ENCODE measurements at places on chromosomes 7 and 10.

- no peak overlapping the region for H3K4me3 ChIP-seq
- no peaks in the 10 kb centered on the region for H3K27me3 ChIP-seq
- no peak overlapping the region for H3K27ac ChIP-seq
- no peaks in the 10 kb centered on the region for H3K36me3 ChIP-seq
- no peaks in the 10 kb centered on the region for H3K4me1 ChIP-seq
Observed at GRCh38 chr10:77116904-77117303, 520.7 kb downstream of the KCNMA1 start.

GRCh38 chr10:119233123-119233820, 25.9 kb downstream of the GRK5 start:
- H3K27me3 ChIP-seq = no peaks in the 10 kb centered on the region
- no peak for DNase-seq
- peak overlapping the region; percentile 10 for H3K27ac ChIP-seq
- no peak overlapping the region for H3K4me3 ChIP-seq
- H3K36me3 ChIP-seq = no peaks in the 10 kb centered on the region
- H3K4me1 ChIP-seq = peaks cover 38% of the 10 kb centered on the region

DNA sequence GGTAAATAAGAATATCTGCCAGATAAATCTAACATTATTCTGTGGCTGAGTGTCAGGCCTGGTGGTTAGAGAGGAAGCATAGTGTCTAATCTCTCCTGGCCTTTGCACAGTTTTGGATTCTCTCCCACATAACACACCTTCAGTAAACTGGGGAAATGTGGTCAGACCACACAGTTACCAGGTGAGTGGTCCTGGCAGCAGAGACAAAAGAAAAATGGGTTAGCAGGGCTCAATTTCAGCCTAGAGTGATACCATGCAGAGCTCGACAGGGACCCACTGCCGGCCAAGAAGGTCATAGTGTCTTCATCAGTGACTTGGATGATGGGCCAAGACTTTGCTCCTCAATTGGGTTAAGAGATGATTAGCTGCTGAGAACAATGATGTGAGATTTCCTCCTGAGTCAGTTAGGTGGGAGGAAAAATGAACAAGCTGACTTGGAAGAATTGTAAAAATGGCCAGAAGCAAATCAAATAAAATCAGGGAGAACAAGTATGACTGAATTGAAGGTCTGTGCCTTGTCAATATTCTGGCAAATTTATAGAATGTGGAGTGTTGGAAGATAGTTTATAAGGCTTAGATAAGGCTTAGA, 69.2 kb upstream of the EFCAB10 start:
- no peak overlapping the region for H3K27ac ChIP-seq
- no peak for DNase-seq
- H3K36me3 ChIP-seq = peaks cover 8% of the 10 kb centered on the region
- no peak overlapping the region for H3K4me3 ChIP-seq
- peaks cover 8% of the 10 kb centered on the region for H3K4me1 ChIP-seq

DNA sequence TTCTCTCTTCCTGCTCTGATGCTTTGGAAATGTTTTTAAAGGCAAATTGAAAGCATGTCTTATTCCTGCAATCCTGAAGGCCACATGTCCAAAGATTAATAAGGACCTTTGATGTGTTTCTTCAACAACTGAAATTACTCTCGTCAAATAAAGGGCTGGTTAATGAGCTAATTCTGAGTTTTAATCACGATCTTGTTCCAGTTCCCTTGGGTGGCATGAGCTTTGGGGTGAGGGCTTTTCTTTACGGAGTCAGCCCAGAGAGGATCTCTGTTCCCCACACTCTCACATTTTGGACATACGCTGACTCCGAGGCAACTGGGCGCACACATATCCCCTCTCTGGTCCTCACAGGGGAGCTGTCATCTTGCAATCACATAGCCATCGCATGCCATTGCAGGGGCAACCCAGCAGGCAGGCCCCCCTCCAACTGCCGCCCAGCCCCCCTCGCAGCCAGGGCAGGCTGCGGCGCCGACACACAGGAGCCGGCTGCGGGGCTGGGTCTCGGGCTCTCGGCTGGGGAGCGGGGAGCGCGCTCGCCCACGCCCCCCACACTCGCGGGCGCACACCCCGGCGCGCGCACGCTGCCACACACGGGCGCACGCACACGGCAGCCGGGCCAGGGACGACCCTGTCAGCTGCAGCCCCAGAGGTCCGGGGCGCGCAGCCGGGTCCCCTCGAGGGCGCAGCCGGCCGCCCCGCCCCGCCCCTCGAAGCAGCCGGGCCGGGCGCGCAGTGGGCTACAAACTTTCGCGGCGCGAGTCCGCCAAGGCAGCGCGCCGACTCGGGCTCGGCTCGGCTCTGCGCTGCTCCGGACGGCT, at the start of gene GDF10:
GDF10 (plus strand) TSS at position 587 of the 818 bp plus-strand sequence. CDS start 455 bp downstream, outside the sequence.
- H3K27me3 ChIP-seq = peaks cover 52% of the 10 kb centered on the region
- H3K36me3 ChIP-seq = no peaks in the 10 kb centered on the region
- no peak within 1 kb of the TSS for H3K27ac ChIP-seq
- peak within 1 kb of the TSS; percentile 33 for H3K4me3 ChIP-seq

- H3K27me3 ChIP-seq = peaks cover under 1% of the 10 kb centered on the region
- no peak overlapping the region for H3K4me3 ChIP-seq
- no peak for DNase-seq
- H3K4me1 ChIP-seq = peaks cover 6% of the 10 kb centered on the region
- H3K27ac ChIP-seq = no peak overlapping the region
Observed at GRCh38 chr10:70894416-70894815, 6.1 kb upstream of the PCBD1 start.

- H3K27ac ChIP-seq = no peak overlapping the region
- no peaks in the 10 kb centered on the region for H3K4me1 ChIP-seq
- H3K4me3 ChIP-seq = no peak overlapping the region
- no peaks in the 10 kb centered on the region for H3K27me3 ChIP-seq
Observed at GRCh38 chr7:131040467-131040932, 287.2 kb upstream of the MKLN1 start.

DNA sequence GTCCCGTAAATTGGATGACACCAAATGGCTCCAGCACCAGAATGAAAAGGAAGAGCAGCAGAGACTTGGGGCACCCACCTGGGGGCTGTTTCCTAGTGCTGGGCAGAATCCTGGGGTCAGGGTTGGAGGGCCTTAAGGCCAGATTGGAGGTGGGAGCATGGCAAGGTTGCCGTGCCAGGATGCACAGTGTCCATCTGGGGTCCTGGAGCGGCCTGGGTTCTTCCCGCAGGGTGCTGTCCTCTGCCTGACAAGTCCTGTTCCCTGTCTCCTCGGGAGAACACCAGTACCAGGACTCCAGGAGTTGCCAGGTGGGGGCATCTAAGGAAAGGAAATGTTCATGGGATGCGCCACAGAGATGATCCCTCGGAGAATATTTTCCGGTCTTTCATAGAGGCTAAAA, 42.8 kb downstream of the MGMT start:
- peaks cover 7% of the 10 kb centered on the region for H3K4me1 ChIP-seq
- no peaks in the 10 kb centered on the region for H3K27me3 ChIP-seq
- no peak for DNase-seq
- H3K4me3 ChIP-seq = no peak overlapping the region
- H3K36me3 ChIP-seq = peaks cover 4% of the 10 kb centered on the region

- DNase-seq = peak; percentile 40
- H3K4me3 ChIP-seq = no peak overlapping the region
- no peaks in the 10 kb centered on the region for H3K4me1 ChIP-seq
- H3K27ac ChIP-seq = no peak overlapping the region
- H3K27me3 ChIP-seq = peaks cover 9% of the 10 kb centered on the region
- no peaks in the 10 kb centered on the region for H3K36me3 ChIP-seq
Observed at GRCh38 chr10:77628906-77629730, 8.5 kb downstream of the KCNMA1 start.

DNA sequence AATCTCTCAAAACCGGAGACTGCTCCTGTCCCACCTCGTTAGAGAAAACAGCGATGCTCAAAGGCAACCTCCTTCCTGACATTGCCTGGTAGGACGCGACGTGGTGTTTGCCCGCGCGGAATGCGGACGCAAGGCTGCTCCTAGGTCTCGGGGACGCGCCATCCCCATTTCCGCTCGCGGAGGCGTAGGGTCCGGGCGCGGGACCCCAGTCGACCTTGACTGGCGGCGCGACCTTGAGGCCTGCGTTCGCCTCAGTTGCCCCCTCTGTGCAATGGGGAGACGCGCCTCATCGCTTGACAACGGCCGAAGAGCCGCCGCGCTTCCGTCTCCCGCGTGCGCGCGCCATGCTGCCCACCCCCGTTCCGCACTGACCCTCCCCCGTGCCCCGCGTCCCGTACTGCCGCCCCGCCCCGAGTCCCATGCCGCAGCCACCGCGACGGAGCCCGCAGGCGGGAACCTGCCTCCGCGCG, 412 bp upstream of the PPIA start:
- DNase-seq = no peak
- H3K27ac ChIP-seq = peak overlapping the region; percentile 82
- peaks cover 16% of the 10 kb centered on the region for H3K4me1 ChIP-seq

- no peak overlapping the region for H3K4me3 ChIP-seq
- H3K4me1 ChIP-seq = peaks cover 84% of the 10 kb centered on the region
- no peaks in the 10 kb centered on the region for H3K27me3 ChIP-seq
- peak; percentile 59 for DNase-seq
- H3K36me3 ChIP-seq = no peaks in the 10 kb centered on the region
Observed at GRCh38 chr7:2106440-2106839, 126.3 kb downstream of the MAD1L1 start.

- DNase-seq = no peak
- H3K4me3 ChIP-seq = no peak overlapping the region
- H3K36me3 ChIP-seq = no peaks in the 10 kb centered on the region
- no peaks in the 10 kb centered on the region for H3K4me1 ChIP-seq
Observed at GRCh38 chr7:45876519-45876918, 3.6 kb upstream of the CCDC201 start.

- no peaks in the 10 kb centered on the region for H3K4me1 ChIP-seq
- no peak for DNase-seq
- H3K27ac ChIP-seq = no peak overlapping the region
- peaks cover 22% of the 10 kb centered on the region for H3K27me3 ChIP-seq
- H3K36me3 ChIP-seq = no peaks in the 10 kb centered on the region
Observed at GRCh38 chr10:132827861-132828539, 42.1 kb upstream of the NKX6-2 start.

All from muscle of leg (tissue), 16 donors.